ENCODE measurements at places on chromosomes 3 and 15.
A peak's percentile ranks its signal among the peaks of the same experiment; 100 is the strongest.

DNA sequence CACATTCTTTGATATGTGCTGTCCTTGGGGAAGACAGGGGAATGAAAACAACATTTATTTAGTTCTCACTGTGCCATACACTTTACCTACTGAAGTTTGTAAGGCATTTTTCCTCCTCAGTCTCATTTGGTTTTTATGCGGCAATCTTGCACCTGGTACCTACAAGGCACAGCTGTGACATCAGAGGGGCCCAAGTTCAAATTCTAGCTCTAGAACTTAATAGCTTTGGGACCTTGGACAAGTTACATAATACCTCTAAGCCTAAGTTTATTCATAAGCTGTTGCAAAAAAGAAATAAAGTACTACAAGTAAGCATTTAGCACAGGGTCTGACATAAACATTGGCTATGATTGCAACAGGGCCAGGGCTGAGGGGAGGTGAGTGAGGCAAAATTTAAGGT lies 5.6 kb upstream of the FAM81A start:
- H3K27ac ChIP-seq, result no peak overlapping the region
- DNase-seq, result no peak
- peaks cover 42% of the 10 kb centered on the region for H3K27me3 ChIP-seq
- H3K4me3 ChIP-seq, result no peak overlapping the region

GRCh38 chr3:132773071-132773619 lies 50.9 kb upstream of the NPHP3 start:
- no peaks in the 10 kb centered on the region for H3K27me3 ChIP-seq
- DNase-seq, result no peak
- no peak overlapping the region for H3K4me3 ChIP-seq
- H3K4me1 ChIP-seq, result no peaks in the 10 kb centered on the region
- H3K36me3 ChIP-seq, result no peaks in the 10 kb centered on the region

DNA sequence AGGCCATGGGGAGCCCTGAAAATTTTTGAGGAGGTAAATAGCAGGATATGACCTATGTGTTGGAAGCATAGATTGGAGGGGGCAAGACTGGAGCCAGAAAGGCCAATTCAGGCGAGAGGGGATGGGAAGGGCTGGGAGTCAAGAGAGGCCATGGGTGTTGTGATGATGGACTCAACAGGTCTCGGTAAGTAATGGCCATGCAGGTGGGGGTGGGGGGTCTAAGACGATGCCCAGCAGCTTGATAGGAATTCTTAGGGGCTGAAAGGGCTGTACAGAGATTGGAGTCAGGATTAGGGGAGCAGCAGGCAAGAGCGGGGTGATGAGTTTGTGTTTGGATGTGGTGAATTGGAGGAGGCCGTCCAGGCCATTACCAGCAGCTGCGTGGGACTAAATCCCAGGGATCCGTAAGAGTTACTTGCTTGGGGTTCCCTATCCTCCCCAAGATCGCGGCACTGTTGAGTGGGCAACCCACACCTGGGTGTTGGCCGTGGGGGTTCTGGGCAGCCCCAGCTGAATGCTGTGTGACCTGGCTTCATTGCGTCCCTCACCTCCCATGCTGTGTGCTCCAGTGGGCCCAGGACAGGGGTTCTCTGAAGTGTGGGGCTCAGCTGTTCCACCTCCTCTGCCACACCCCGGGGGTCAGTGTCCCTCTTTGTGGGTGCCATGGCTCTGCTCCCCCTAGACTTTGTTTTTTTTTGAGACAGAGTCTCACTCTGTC lies 41.8 kb upstream of the CHRNB4 start:
- no peaks in the 10 kb centered on the region for H3K36me3 ChIP-seq
- no peak overlapping the region for H3K4me3 ChIP-seq
- no peak for DNase-seq
- peaks cover 2% of the 10 kb centered on the region for H3K4me1 ChIP-seq
- no peaks in the 10 kb centered on the region for H3K27me3 ChIP-seq

DNA sequence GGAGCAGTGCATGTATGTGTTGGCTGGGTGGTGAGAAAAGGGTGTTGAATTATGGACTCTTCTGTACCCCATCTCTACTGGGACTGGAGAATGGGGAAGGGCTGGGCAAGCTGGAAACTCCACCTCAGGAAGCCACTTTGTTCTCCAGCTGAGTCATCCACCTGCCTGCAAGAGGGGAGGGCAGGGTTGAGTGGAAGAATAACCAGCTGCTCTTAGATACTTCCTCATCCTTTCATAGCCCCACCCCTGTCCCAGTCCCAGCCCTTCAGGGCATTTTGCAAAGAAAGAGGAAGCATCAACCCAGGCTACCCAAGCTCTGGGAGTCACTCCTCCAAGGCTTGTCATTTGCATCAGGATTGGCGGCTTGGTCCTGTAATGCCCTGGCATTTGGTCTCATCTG lies 33.1 kb downstream of the RAB11A start:
- no peak for DNase-seq
- H3K27ac ChIP-seq, result no peak overlapping the region
- H3K4me3 ChIP-seq, result no peak overlapping the region
- peaks cover 35% of the 10 kb centered on the region for H3K4me1 ChIP-seq
- no peaks in the 10 kb centered on the region for H3K27me3 ChIP-seq
- peaks cover 8% of the 10 kb centered on the region for H3K36me3 ChIP-seq

DNA sequence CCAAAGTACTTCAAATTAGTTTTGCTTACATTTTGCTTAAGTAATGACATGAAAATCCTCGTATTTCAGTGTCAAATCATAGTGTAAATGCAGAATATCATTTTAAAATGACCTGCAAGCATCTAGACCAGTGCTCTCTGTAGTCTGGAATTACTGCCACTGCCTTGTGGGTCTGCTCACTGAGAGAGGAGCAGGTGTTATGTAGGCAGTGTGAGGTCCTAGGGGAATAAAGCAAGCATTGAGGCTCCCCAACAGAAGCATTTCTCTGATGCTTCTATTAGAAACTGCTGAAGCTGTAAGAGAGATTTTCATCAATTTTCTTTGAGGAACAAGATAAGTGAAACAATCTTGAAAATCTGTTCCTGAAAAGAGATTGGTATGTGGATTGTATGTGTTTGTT lies 253.2 kb downstream of the BBX start:
- H3K36me3 ChIP-seq, result peaks cover 25% of the 10 kb centered on the region
- no peak overlapping the region for H3K4me3 ChIP-seq
- H3K4me1 ChIP-seq, result no peaks in the 10 kb centered on the region
- H3K27ac ChIP-seq, result no peak overlapping the region

- H3K36me3 ChIP-seq, result no peaks in the 10 kb centered on the region
- H3K27me3 ChIP-seq, result no peaks in the 10 kb centered on the region
- no peak overlapping the region for H3K27ac ChIP-seq
- no peak for DNase-seq
- H3K4me3 ChIP-seq, result no peak overlapping the region
These were observed 14.7 kb downstream of the MYH15 start for GRCh38 chr3:108495717-108496116.

GRCh38 chr15:46329876-46330275 lies 695.0 kb downstream of the SQOR start:
- H3K4me3 ChIP-seq, result no peak overlapping the region
- DNase-seq, result no peak

DNA sequence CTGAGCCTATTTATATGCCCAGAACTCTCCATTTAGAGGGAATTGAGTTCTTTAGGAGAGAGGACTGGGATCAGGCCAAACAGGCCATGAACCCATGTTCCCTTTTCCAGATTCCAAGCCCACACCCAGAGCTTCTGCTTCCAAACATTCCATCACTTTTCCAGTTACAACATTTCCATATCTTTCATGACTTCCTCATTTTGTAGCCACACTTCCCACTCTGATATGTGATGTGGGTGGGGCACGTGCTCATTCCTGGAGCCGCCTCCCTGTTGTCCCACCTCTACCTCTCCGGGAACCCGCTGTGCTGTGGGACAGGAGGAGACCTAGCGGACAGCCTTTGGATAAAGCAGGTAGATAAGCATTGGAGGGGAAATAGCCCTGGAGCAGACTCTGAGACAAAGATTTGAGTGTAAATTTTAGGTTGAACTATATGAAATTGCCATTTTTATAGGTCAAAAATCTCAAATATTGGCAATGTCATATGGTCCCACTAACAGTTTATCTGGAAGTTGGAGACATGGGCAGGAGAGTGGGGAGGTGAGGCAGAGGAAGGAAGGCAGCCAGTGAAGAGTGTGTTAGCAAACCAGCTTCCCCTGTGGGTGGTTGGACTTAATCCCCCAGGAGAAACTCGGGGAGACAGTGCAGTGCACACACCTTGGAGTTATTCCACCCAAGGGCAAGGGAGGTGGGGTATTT lies 31.8 kb downstream of the CYP8B1 start:
- H3K4me1 ChIP-seq, result peaks cover 3% of the 10 kb centered on the region
- no peak overlapping the region for H3K4me3 ChIP-seq

DNA sequence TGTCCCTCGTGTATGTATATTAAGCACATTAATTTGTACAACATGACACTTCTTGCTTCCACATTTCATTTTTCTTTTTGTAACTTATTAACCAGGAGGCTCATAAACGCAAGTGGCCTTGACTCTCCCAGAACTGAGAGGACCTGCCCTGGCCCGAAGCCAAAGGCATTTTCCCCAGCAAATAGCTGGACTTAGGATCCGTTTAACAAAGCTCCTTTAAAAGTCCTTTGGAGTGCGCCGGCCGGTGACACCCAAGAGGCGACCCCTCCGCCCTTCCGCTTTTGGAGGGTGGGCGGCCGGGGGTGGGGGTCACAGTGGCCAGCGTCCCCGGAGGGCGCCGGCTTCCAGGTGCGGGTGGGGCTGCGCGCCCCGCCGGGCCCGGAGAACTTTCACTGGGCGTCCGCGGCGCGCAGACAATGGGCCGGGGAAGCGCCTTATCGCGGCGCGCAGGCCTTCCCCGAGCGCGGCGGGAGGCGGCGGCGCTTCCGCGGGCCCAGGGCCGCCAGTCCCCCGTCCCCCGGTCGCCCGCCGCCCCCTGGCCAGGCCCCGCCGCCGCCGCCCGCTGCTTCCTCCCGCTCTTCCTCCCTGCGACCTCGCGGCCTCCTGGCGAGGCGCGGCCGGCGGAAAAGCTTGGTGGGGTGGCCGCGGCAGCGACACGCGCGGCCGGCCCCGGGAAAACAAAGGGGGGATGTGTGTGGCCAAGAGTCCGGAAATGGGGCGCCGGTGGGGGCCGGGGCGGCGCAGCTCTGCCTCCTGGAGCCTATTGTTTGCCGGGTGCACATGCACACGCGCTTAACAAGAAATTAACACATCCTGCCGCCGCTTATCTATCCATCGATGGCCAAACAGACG lies 613.4 kb downstream of the MCTP2 start:
- no peaks in the 10 kb centered on the region for H3K27me3 ChIP-seq
- no peaks in the 10 kb centered on the region for H3K36me3 ChIP-seq
- H3K4me3 ChIP-seq, result peak overlapping the region; percentile 37
- H3K27ac ChIP-seq, result peak overlapping the region; percentile 73
- peak; percentile 59 for DNase-seq
